ENCODE measurements at places on chromosomes 5 and 9.

DNA sequence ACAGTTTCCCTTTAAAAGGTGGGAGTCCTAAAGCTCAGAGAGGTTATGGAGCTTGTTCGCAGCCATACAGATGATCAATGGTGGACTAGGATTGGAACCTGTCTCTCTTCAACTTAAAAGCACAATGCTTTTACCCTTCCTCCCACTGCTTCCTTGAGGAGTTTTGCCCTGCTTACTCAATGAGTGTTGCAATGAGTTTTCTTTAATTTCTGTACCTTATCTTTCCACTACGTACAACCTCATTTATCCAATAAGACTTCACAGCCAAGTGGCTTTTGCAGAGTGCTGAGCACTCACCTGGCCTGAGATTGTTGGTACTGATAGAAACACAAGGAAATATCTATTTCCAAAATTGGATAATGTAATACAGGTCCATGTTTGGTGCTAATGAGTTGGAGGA is 64.7 kb upstream of the ANKRD55 start:
- DNase-seq = no peak

DNA sequence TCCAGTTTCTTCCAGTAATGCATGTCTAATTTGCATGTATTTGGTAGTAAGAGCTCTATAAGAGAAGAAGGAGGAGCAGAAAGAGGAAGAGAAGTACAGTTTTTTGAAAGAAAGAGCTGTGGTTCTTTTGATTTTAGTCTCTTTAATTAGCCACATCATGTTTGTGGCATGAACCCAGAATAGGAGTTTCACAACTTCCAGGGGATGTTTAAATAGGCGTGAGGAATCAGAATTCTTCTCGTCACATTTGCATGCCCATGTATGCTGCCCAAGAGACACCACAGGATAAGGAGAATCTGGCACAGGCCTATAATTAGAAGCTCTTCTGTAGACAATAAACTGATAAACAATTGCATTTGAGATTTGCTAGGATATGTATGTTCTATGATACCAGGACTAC is 78.7 kb downstream of the GAS1 start:
- no peak for DNase-seq

GRCh38 chr5:59003641-59004040 is 420.8 kb downstream of the RAB3C start:
- no peak for DNase-seq

- no peak for DNase-seq
Observed at GRCh38 chr5:2579126-2579525, 172.4 kb downstream of the IRX2 start.

GRCh38 chr9:27117489-27118135 is 8.6 kb downstream of the TEK start:
- no peak for DNase-seq

DNA sequence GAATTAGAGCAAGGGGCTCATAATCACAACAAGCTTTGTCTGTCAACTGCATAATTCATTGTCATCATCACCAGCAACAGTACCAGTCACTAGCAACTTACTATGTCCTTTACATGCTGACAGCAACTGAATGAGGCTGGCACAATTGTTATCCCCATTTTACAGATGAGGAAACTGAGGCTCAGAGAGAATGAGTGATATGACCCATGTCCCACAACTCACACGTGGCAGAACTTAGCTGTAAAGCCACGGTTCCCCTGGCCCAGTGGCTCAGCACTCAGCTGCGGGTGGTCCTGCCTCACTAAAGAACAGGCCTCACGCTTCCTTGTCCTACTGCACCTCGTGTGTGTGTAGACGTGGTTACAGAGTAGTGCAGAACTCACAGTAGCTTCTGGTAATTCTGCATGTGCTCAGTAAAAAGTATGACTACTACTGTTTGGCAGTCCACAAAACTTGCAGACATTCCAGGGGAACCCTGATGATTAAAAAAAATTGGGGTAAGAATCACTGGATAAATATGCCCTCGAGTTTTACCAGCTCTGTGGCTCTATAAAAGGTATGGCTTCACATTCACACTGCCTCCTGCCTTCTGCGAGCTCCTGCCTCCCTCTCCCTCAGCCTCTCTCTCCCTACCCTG is 30.2 kb downstream of the AFAP1L1 start:
- no peak for DNase-seq

DNA sequence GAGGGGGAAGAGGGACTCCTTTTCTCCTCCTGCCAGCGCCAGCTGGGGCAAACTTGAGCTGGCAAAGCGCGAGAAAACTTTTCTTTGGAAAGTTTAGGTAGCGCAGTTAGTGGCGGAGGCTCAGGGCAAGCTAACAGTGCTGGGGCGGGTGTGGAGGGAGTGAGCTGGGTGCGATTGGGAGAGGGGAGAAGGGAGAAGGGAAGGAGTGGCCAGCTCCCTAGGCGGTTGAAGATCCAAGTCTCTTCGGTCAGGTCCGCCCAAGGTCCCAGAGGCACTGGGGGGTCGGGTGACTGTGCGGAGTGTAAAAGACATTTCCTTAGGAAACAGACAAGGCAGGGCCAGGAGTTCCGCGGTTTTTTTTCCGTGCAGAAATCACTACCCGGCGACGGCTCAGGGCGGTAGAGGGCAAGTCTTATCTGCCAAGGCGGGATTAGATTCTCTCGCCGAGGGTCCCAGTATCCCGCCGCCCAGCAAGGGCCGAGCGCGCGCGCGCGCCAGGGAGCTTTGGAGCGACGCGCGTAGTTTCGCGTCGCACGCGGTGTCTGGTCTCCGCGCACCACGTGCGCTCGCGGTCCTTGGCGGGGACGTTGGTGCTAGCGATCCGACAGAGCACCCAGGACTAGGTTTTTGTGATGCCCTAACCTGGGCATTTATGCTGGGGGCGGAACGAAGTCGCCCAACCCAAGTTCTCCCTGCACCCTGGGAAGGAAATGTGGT is 33.6 kb upstream of the NFIB start:
- DNase-seq = peak; percentile 64

DNA sequence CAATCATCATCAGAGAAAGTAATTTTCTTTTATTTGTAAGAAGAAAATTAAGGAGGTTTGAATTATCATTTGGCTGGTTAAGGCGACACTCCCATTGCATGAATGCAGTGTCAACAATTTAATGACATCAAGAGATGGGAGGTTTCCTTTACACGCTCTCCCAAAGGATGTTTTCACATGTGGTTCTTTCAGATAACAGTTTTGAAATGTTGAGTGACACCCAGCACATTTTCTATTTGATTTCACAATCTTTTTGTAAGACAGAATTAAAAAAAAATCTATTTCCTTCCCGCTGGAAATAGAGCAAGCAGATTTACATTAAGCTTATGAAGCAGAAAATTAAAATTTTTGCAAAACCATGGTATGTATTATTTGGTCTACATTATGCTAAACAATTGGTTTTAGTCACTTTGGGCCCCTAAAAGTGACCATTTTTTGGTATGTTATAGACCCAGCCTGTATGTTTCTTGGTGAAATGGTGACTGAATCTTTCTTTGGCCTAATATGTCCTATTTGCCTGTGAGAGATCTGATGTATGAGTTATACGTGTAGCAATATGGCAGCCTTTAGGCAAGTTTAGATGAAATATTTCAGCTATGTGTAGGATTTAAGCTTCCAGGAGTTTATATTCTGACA is 18.9 kb upstream of the ANKRD55 start:
- DNase-seq = no peak

- no peak for DNase-seq
Observed at GRCh38 chr5:177530638-177531037, 13.9 kb upstream of the DDX41 start.

GRCh38 chr9:80030801-80031200 is 459.0 kb downstream of the TLE4 start:
- DNase-seq = no peak

- DNase-seq = no peak
Observed at GRCh38 chr9:86186696-86187095, 72.8 kb downstream of the C9orf153 start.

GRCh38 chr5:10162468-10162867 is 87.2 kb downstream of the ATPSCKMT start:
- DNase-seq = no peak

DNA sequence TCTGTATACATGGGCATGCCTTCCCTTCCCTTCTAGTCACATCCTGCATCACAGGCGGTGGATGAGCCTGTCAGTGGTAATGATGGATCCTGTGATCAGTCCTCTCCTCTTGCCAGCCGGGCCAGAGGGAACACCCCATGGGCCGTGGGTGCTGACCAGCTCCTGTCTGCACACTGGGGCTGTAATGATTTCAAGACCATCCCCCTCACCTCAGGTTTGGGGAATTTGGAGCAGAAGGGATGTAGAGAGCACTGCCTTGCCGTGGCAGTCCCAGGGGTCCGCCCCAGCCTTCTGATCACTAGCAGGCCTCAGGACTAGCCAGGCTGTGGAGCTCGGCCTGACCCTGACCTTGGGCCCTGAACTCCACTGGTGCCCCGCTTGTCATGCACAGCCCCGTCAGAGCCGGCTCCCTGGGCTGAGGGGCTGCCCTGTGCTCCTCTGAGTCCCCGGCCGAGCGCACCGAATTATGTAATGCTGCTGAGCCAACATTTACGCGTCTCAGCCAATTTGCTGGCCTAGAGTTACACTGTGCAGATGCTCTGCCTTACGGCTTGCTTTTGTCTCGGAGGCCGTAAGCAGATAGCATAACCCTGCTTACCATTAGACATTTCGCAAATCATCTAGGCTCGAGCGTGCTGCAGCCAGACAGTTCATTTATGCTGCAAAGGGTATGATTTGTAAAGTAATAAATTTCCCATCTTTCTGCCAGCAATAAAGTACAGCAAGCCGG is 155.3 kb downstream of the MACROH2A1 start:
- no peak for DNase-seq

DNA sequence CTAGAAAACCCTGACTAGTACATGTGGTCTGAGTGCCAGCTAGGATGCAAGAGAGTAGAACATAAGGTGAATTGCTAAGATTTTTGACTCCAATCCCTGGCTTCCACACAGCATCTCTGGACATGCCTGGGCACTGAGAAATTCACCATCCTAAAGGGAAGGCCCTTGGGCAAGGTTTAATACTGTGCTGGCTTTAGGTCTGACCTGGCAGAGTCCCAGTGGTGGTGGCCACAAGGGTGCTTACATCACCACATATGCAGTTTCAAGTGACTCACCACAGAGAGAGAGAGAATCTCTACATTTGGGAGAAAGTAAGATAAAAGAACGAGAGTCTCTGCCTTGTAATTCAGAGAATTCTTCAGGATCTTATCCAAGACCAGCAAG is 661.6 kb upstream of the C9orf72 start:
- DNase-seq = no peak

GRCh38 chr9:72362118-72362531 is 2.9 kb downstream of the ZFAND5 start:
- no peak for DNase-seq

DNA sequence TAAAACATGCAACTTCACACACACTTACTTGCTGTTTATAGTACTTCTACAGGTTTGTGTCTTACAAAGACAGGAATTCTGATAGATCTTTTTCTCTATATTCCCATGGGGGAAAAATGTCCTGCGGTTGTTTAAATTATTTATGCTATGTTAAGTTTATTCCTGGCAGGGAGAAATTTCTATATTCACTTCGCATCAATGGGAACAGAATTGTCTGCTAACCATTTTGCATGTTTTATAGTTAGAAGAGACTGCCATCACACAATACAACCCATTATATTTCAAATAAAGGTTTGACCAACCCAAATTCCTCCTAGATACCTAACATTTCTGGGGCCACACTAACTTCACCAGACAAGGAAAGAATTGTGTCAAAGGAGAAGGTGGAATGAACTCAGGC is 110.0 kb upstream of the PRR16 start:
- DNase-seq = no peak

- no peak for DNase-seq
Observed at GRCh38 chr5:168875832-168876231, 296.7 kb upstream of the PANK3 start.

DNA sequence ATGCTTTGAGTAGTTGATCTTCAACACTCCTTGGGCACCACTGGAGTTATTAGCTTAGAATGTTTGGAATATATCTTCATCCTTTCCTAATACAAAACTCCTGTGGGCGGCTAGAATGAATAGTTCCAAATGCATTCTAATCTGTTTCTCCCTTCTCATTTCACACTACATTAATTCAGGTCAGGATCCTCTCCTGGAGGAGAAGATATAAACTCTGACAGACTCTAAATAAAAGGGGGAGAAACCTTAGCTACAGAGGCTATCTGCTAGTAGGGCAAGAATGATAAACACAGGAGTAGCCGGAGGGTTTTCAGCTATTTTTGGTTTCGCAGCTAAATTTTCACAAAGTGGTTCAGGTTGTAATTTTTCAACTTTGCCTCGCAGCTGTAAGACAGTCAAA is 45.2 kb upstream of the FAM240B start:
- no peak for DNase-seq

- no peak for DNase-seq
Observed at GRCh38 chr5:53087621-53088121, 21.9 kb downstream of the MOCS2 start.

DNA sequence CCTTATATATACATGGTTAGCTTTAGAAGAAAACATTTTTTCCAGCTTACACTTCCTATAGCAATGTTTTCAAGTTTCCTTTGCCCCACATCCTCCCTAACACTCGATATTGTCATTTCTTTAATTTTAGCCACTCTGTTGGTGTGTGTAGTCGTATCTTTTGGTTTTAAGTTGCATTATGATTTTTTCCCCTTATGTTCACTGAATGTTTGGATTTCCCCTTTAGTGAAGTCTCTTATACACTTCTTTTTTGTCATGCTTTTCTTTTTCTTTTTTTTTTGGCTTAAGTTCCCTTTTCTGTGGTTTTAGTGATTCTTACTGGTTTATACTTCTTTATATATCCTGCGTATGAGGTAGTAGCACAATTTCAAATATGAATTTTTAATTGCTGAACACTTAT is 58.8 kb downstream of the KDM4C start:
- no peak for DNase-seq

DNA sequence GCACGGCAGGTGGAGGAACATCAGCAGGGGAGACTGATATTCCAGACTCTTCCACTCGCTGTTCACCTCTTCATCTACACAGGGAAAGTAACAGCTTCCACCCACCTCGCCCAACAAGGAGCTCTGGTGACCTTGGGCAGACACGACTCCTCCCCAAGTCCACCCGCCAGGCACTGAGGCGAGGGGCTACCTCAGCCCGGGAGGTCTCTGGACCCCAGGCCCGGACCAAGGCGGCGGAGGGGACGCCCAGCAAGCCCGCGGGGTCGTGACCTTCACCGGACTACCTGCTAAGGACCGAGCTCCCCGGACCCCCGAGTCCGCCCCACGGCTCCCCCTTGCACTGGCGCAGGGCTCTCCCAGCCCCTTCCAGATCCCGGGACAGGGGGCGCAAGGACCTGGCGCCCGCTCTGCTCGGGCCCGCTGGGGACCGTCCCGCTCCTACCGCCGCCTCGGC is 70.2 kb upstream of the LPCAT1 start:
- DNase-seq = no peak

DNA sequence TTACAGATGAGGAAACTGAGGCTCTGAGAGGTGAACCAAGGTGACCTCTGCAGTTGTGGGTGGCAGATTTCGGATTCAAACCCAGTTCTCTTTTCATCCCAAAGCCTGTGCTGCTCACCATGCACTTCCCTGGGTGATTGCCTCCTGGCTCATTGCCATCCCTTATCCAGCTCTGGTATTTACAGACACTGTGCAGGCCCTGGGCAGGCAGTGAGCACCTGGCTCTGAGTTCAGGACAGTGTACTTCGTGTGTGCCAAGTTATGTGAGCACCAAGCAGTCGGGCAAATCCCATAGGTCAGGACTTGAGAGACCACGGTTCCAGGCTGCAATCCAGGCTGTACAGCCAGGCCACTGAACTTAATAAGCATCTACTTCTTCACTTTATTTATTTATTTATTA is 1.4 kb downstream of the LRSAM1 start:
- peak; percentile 27 for DNase-seq

GRCh38 chr9:5510360-5510931 is at the start of gene PDCD1LG2:
Gene PDCD1LG2, plus strand, starts transcription at chr9:5510531. Its CDS starts 12,016 bp downstream, at chr9:5522547.
- peak; percentile 1 for DNase-seq

Data from NCI-H1105 (cell line).